ENCODE measurements at places on chromosomes 2 and 18.

DNA sequence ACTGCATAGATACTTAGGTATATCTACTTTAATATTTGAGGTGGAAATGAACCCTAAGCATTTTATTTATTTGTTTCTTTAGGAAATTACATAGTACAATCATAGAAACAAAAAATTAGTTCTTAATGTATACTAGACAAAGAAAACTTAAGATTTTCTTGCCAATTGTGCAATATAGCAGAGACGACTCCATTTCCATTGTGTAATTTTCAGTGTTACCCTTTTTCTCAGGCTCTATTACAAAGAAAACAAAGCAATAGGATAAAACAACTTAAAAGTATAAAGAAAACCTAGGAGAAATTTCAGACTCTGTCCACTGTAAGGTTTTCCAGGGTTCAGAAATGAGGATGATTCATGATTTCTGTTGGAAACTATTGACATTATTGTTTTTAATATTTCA is 89.0 kb upstream of the SERTAD2 start:
- no peak for DNase-seq

DNA sequence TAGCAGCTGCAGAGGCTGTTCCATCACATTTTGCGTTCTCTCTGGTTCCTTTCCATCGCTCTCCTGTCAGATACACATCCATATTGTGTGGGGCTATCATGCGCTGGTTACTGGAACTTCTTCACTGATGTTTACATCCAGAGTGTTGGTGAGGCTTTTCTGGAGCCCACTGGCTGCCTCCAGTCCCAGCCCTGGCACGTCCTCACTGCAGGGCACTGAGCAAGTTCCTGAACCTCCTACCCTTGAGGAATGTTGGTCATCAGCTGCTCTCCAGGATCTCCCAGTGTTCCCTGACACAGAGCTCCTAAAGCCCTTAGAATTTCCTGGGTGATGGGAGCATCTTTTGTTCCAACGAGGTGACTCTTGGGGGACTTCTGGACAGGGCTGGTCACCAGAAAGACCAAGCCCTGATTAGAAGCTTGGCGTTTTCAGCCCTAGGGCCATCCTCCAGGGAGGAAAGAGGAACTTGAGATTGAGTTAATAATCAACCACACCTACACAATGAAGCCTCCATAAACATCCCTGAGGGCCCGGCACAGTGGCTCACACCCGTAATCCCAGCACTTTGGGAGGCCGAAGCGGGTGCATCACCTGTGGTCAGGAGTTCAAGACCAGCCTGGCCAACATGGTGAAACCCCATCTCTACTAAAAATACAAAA is 81.3 kb downstream of the TFCP2L1 start:
- DNase-seq, result no peak

GRCh38 chr2:98515250-98515991 is 70.8 kb downstream of the INPP4A start:
- no peak for DNase-seq

- DNase-seq, result no peak
These were observed 32.0 kb downstream of the NEDD4L start for GRCh38 chr18:58076052-58076451.

GRCh38 chr2:70927138-70927537 is 8.6 kb upstream of the ATP6V1B1 start:
- no peak for DNase-seq

DNA sequence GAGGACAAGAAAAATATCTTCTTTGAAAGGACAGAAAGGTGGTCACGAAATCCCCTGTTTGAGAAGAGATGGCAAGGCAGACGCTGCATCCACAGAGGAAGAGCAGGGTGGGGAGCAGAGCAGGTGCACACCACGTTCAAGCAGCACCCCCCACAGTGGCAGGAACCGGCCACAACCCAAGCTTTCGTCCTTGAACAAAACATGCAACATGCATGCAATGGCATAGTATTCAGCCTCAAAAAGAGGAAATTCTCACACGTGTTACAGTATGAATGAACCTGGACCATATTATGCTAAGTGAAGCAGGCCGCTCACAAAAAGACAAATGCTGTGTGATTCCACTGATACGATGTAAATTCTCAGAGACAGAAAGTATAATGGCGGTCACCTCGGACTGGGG is 51.4 kb downstream of the CMPK2 start:
- no peak for DNase-seq

- no peak for DNase-seq
These were observed 55.9 kb downstream of the ALK start for GRCh38 chr2:29865512-29865911.

- DNase-seq, result peak; percentile 72
These were observed at the start of gene PLEKHM3 for GRCh38 chr2:208025037-208025813. TSS of gene PLEKHM3 (minus strand) at chr2:208025527. CDS start at chr2:208001639, 23,888 bp downstream.

DNA sequence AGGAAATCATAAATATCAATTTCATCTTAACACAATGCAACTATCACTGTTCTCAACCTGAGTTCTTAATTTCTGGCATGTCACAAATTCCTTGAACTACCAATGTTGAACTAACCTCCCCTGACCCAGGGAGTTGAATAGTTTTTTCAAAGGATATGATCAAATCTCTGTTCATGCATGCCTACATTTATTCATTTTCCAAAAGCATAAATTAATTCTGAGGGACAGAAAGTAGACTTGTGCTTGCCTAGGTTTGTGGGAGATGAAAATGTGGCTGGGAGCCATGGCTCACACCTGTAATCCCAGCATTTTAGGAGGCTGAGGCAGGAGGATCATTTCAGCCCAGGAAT is 175.7 kb downstream of the TGIF1 start:
- DNase-seq, result no peak

DNA sequence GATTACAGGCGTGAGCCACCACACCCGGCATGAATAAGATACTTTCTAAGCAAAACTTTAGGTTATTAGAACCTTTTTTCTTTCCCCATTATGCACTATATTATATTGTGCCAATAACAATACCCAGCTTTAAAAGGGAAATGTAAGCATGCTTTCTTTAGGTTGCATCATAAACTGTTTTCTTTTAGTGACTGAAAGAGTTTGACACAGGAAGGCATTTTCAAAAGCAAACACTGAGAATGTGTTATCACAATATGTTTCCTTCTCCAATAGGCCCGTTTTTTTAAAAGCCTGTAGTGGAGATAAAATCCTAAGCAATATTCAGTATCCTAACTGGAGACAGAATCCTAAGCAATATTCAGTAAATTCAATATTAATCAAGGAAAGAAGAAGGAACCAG is 16.7 kb upstream of the EPB41L5 start:
- no peak for DNase-seq

DNA sequence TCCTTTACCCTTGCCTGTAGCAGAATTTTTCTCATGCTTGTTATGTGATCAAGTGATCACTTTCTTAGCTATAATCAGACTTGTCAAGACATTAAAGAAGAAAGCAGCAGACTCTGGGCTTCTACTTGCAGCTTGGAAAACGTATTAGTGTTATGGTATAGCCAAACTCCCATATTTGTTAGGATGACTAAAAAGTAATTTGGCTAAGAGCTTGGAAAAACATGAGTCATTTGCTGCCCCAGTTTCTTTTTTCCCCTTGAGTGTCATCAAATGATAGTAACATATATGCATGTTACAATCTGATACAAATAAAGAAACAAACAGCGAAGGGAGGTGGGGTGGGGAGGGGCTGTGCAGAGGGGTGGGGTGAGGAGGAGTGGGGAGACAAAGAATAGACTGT is 155.5 kb downstream of the IKZF2 start:
- DNase-seq, result no peak

GRCh38 chr2:28274911-28275685 is 117.6 kb upstream of the FOSL2 start:
- no peak for DNase-seq

GRCh38 chr2:218960309-218961165 is 1.1 kb downstream of the CDK5R2 start:
- DNase-seq, result no peak

DNA sequence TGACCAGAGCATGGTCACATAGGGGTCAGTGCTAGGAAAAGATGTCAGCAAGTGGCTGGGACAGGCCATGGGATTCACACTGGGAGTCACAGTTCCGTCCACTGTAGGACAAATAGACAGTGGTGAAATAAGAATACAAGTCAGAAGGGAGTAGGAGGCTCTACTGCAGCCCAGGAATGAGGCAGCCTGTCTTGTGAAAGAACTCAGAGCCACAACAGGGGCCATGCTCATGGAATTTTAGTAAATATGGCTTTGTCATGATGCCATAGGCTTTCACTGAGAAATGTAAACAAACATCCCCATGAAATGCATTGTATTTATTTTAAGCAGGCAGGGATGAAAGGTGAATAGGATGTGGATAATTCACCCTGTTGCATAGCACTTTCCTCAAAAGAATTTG is 504.3 kb downstream of the SOX11 start:
- DNase-seq, result no peak

DNA sequence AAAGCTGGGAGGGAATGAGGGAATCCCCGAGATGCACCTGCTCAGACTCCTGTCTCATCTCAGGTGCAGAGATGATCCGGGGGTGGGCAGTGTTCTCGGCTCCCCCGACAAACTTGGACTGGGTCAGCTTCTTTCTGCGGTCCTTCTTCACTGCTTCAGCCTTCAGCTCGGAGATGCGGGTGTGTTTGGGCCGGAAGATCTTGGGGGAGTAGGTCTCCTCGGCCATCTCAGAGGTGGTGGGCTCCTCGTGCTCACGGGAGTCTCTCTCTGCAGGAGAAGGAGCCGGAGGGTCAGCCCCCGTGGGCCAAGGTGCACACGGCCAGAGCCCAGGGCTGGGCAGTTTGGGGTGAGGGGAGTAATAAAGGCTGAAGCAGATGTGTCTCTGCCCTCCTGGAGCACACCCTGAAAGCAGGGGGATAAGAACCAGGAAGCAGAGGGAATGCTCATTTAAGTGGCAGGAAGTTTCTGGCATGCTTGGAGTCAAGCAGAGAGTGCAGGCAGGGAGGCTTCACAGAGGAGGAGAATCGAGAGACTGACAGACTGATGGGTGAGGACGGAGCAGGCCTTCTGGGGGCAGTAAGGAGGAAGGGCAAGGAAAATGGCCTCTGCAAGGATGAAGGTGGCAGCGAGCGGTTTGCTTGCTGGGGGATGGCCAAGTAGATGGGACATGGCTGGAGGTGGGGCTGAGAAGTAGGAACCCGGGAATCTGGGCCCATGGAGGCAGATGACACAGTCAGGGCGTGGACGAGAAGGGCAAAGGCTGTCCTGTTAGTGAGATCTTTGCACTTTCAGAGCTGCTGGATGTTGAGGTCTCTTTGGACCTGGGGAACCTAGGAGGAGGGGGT is 16.3 kb downstream of the IGFBP5 start:
- no peak for DNase-seq

DNA sequence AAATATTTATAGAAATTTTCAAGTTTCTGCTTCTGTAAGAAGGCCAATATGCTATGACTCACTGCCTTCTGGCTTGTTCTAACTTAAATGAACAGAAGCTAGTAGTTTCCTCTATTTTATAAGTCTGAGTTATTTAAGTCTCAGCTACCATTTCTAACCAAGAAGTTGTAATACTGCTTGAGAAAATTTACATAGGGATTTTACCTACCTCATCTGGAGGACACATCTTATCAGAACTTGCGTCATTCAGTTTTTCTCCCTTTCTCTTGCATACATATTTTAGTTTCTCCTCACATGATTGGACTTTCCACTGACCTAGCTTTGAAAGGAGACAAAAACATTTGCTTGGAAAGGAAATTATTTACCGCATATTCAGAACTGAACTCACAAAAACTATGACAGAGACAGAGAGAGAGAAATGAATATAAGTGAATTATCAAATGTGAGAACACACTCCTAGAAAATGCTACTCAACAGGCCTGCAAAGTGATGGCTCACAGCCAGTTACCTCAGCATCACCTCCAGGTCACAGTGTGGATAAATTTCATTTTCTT is 81.1 kb upstream of the CD302 start:
- peak; percentile 16 for DNase-seq

- DNase-seq, result no peak
These were observed 226.0 kb upstream of the ITGA4 start for GRCh38 chr2:181231151-181231550.

GRCh38 chr18:63245600-63245999 is 74.0 kb downstream of the BCL2 start:
- no peak for DNase-seq

DNA sequence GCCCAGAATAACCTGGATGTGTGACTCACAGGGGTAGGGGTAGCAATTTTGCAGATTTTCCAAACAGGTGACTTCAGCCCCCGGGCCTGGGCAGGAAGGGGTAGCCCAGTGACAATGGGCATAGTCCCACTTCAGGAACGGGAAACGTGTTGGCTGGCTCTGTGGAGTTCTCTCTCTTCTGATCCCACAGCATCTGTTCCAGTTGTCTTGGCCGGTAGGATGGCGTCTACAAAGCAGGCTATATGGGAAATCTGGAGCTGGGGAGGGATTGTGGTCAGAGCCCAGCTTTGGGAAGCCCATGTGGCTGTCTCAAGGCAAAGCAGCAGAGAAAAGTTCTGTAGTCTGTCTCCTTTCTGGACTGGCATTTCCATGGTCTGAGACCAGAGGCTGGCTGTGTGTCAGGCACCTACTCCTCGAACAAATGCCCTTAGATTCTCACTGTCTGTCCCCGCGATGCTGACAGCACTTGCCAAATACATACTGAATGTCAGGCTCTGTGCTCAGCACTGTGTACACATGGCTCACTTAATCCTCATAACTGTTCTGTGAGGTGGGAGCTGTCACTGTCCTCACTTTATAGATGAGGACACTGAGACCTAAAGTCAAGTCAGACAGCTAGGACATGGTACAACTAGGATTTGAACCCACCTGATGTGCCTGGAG is 17.9 kb upstream of the TMEM214 start:
- DNase-seq, result no peak

DNA sequence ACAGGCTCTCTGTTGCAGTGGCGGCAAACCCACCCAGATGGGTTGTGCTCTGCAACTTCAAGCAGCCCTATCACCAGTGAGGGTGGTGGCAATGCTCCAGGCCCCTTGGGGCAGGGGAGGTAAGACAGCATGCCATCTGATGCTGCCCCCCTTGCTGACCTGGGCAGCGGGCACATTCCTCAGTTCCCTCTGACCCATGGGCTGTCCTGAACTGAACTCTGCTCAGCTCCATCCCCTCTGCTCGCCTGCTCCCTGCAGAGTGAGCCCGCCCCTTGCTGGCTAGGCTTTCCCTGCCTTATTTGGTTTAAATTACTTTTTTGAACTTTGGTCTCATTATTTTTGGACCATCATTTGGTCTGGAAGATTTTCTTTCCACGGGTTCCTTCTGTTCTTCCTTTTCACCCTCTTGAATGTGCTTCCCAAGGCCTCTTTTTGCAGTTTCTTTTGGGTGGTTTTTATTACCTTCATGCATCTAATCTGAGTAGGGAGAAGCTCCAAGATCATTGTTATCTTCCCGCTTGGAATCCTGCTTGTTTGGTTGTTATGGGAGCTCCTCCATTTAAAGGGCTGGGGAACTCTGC is 565.4 kb downstream of the TNS1 start:
- DNase-seq, result no peak

- no peak for DNase-seq
These were observed 98.1 kb downstream of the MYO3B start for GRCh38 chr2:170276056-170276455.

DNA sequence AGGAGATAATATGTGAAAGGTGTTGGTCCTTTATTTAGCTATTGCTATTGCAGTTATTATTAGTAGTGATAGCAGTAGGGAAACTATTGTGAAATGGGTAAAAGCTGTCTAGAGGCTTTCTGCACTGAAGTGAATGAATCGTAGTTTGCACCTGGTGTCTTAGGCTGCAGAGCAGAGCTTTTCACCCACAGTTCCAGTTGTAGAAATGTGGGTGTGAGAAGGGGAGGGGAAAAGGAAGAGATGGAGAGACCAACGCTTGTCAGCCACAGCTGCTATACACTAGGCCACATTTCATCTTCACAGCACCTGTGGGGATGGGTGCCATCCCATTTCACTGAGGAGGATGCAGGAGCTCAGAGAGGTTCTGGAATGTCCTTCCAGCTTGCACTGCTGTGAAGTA is 50.0 kb downstream of the TRPM8 start:
- DNase-seq, result no peak

All from stimulated activated CD8-positive, alpha-beta memory T cell treated with anti-CD3 and anti-CD28 coated beads, Interleukin-15, amount 100 ng/mL, for 48 hours (primary cell).